Activated naive CD4-positive, alpha-beta T cell treated with anti-CD3 and anti-CD28 coated beads, Interleukin-2, amount 50 U/mL, for 72 hours (primary cell): ENCODE measurements at places on chromosomes 4 and X. TPM values are rescaled to one million over a fixed set of nuclear protein-coding genes. Genes with fewer than 3 reads are reported as not detected.

DNA sequence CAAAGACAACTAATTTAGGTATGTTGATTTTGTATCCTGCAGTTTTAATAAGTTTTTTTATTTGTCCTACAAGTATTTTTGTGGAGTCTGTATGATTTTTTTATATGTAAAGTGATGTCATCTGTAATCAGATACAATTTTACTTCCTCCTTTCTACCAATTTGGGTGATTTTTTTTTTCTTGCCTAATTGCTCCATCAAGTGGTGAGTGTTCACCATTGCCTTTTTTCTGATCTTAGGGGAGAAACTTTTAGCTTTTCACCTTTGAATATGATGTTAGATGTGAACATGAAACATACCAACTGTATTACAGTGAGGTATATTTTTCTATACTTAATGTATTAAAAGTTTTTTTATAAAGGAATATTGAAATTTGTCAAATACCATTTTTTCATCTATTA is 362.3 kb downstream of the PABPC4L start:
- DNase-seq, result no peak

DNA sequence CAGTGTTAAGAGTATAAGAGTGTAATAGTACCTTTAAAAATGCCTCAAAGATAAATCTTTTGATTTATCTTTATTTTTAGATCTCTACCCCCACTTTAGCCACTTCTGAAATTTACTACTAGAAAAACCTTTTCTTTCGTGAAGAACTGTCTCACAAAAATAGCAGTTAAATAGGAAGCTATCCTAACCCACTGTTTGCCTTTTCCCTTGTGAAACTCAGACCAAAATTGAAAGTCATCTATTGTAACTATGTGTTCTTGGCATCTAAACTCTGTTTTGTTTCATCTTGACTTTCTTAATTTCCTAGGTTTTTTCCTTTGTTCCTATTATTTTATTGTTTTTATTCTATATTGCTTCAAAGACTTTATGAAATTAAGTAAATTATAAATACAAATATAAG is 7.8 kb upstream of the TMEM144 start:
- DNase-seq, result no peak

- DNase-seq, result peak; percentile 88
Observed at GRCh38 chr4:86934771-86935565, at the start of gene AFF1. AFF1 (plus strand) TSS chr4:86935011; CDS start chr4:86948534, 13,523 bp downstream.

- no peak for DNase-seq
Observed at GRCh38 chrX:17994429-17994828, 133.3 kb upstream of the RAI2 start.

- peak; percentile 12 for DNase-seq
Observed at GRCh38 chr4:174521800-174522182, 497 bp downstream of the HPGD start.

DNA sequence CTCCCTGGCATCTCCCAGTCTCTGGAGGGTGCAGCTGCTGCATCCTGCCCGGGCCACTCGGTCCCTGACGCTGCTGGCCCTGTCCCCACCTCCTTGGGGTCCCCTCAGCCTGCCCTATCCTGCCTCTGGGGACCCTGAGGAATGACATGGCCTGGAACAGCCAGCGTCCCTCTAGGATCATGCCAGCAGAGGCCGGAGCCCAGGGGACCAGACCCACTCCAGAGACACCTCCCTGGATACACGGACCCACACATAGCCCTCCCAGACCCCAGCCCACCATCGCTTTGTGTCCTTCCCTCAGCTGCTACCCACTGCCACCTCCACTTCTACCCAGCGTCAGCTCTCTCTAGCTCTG is 35.5 kb downstream of the CPLX1 start:
- no peak for DNase-seq

DNA sequence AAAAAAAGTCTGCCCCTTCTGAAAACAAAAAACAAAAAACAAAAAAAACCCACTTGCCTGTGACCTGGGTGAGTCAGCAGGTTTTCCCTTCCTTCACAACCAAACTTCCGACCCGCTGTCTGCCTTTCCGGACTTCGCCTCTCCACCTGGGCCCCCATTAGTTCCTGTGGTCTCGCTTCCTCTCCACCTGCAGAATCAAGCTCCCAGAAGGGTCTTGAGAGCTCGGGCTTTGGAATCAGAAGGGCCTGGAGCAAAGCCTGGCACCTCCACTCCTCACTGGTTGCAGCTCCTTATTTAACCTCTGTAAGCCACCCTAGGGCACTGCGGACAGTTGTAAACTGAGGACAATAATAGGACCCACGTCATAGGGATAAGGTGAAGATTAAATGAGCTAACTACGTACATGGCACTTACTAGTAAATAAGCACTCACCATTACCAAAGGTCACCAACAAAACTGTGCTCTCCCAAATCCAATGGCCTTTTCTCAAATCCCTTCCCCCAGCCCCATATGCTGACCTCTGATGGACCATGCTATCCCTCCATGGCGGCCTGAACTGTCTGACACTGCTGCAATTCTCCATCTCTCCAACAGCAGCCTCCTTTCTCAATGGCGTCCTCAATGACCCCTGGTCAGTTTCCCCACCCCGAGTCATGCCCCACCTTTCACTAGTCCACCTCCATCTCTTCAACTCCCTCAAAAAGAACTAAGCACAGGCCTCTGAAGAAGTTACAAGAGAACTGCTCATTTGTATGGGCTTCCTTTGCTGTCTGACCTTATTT is 64.2 kb downstream of the IRF2 start:
- DNase-seq, result no peak

GRCh38 chr4:242121-242848 is 63.0 kb downstream of the ZNF732 start:
- DNase-seq, result peak; percentile 65

- no peak for DNase-seq
Observed at GRCh38 chr4:78748381-78748780, 27.8 kb upstream of the BMP2K start.

- DNase-seq, result no peak
Observed at GRCh38 chrX:54695231-54695630, 102.8 kb downstream of the ITIH6 start.

DNA sequence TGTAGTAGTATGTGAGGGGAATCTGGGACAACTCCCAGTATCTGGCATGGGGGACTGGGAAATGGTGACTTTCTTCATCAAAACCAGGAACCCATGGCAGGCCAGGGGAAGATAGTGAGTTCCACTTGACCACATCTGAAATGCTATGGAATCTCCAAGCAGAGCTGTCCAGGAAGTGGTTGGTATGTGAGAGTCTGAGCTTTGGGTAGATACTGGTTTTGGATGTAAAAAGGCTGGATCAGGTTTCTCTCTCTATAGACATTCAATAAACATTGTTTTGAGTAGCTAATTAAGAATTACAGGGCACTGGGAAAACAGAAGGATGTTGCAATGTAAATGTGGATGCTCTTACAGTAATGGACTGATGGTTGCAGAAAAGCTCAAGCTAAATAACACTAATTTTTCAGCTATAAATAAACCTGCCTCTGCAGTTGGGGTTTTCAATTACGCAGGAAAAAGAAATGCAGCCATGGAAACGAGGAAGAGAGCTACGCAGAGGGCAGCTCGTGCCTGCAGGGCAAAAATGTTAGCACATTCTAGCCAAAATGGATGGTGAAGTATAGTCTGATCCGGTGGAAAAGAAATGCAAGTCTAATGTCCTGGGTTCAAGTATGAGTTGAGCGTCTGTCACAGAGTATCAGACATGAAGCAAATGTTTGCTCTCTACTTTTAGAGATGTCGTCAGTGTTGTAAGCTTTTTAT is 13.4 kb upstream of the CHRNA9 start:
- DNase-seq, result no peak

DNA sequence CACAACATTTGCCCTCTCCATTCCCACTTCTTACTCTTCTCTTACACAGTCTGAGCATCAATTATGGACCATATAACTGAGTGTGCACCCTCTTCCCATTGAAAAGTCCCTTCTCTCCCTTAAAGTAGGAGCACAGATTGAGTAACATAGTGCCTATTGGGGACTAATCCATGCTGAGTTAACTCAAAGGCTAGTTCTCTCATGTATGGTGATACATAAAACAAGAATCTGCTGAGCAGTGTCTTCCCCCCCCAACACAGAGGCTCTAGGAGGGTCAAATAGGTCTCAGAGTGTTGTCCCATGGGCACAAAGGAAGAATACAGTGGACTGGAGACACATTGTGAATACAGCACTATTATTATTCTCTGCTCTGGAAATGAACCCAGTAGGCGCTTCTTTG is 274.6 kb upstream of the BOD1L1 start:
- no peak for DNase-seq

- no peak for DNase-seq
Observed at GRCh38 chr4:93086356-93086755, 742.2 kb upstream of the ATOH1 start.

GRCh38 chr4:2006956-2007653 is 1.7 kb downstream of the NELFA start:
- no peak for DNase-seq

DNA sequence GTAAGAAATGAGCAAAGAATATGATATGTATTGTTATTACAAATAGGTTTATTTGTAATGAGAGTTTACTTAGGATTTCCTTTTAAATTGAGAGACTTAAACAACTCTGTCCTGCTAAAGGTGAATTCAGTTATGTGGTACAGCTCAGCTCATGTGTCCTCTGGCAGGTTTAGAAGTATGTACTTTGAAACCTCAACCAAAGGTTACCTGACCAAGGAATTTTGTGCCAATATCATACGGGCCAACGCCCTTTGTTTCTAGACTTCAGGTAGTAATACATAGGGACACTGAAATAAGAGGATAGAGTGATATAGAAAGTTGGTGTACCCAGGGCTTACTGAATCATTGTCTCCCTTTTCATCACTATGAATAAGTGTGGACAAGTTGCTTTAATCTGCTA is 25.7 kb downstream of the SLAIN2 start:
- DNase-seq, result no peak

DNA sequence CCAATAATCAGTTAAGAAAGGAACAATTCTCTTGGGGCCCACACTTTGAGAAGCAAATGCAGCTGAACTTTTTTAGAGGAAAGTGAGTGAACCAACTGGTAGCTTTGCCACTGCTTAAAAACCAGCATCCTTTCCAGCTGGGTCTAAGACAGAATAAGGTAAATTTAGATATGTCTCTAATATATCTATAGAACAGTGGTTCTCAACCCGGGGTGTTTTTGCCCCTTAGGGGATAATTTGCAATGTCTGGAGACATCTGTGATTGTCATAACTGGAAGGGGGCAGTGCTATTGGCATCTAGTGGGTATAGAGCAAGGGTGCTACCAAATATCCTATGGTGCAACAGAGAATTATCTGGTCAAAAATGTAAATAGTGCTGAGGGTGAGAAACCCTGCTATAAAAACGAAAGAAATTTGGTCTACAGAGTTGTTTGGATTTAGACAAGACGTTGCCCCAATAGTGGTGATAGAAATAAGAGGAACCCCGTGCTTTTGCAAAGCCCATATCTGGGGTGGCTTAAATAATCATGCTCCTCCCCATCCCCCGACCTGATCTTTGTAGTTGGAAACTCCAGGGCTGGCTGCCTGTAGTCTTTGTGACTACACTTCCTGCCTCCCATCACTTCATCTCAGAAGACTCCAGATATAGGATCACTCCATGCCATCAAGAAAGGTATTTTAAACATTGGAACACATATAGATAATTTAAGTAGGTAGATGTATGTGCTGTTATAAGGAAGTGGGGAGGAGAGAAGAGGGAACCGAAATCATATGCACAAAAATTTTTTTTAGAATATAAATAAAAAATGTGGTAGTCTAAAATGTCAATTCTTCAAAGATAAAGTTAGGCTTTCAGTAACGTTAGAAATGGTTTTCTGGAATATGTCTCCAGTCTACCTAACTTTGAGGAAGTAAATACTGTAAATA is at the start of gene TLR7:
Gene TLR7, plus strand, starts transcription at position 622 of the 927 bp plus-strand sequence. CDS start 507 bp downstream, outside the sequence.
- DNase-seq, result no peak

DNA sequence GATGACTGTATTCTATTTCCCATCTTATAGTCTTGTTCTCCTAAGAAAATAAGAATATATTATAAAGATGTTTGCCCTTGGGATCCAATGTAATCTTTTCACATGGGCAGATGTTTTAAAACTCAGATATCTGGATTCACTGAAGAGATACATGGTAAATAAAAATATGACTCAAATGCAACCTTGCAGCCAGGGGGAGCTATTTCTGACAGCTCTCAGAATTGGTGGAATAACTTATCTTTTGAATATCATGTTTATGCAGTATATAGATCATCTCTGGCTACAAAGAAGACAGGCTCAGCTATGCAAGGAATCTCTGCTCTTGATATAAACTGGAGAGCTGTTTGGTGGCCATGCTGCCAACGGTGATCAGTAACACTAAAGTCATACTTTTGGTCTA is 274.7 kb downstream of the GLUD2 start:
- DNase-seq, result no peak

GRCh38 chr4:153539422-153539821 is 73.3 kb downstream of the TMEM131L start:
- no peak for DNase-seq

DNA sequence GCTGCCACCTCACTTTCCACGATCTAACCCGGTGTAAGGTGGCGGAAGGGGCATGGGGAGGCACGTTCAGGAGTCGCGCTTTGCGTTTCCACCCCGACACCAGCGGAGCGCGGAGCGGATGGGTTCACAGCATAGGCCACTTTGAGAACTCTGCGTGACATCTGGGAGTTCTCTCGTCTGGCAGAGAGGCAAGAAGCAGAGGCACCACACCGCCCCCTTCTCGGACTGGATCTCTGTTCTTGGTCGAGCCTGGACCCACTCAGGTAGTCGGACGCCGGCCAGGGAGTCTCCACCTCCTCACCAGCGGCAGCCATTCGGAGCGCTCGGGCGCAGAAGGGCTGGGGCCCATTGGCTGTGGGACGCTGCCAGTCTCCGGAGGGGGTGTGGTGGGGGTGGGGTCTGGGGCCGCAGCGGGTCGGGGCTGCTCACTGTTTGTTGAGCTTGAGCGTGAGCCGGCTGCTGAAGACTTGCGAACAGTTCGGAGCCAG is at the start of gene DACH2:
Gene DACH2, plus strand, starts transcription at position 428 of the 488 bp plus-strand sequence.
- DNase-seq, result no peak

DNA sequence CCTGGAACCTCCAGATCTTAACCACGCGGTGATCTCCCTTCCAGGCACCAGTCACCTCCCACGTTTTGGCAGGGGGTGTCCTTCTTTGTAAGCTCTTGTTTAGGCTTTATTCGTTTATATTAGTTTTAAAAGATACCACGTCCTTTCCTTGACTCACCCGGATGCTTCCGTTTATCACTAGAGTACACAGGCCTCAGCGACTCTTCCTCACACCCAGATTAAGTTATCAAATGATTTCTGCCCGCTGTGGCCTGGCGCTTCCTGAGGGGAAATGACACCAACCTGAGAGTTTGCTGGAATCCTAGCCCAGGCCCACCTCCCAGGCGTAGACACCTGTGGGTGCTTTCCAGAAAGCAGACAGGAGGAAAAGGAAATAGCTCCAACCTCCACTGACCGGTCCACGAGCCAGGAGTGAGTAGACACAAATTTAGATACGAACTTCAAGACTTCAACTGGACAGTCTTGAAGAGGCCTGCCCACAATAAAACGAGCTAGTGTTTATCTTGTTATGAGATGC is 756 bp upstream of the ADAMTS3 start:
- DNase-seq, result no peak

Gene TAF7L
- 0.11 TPM for total RNA-seq

Gene RBM47
- total RNA-seq, result 0.59 TPM

Gene MAMLD1
- total RNA-seq, result 2.7 TPM

Gene CCNB3
- total RNA-seq, result 0.71 TPM

Gene RAB40AL
- total RNA-seq, result not detected

Gene DCLK2
- total RNA-seq, result not detected

Gene ZFP92
- 0.89 TPM for total RNA-seq

Gene ZNF157
- 2.6 TPM for total RNA-seq

Gene PPP1R2C
- not detected for total RNA-seq

Gene PPARGC1A
- not detected for total RNA-seq

Gene GAGE12J
- not detected for total RNA-seq

Gene CXXC4
- not detected for total RNA-seq

Gene PRRG1
- not detected for total RNA-seq

Gene KIAA1210
- not detected for total RNA-seq

Gene PPEF1
- total RNA-seq, result not detected
